ENCODE measurements at places on chromosomes 11 and 22.

DNA sequence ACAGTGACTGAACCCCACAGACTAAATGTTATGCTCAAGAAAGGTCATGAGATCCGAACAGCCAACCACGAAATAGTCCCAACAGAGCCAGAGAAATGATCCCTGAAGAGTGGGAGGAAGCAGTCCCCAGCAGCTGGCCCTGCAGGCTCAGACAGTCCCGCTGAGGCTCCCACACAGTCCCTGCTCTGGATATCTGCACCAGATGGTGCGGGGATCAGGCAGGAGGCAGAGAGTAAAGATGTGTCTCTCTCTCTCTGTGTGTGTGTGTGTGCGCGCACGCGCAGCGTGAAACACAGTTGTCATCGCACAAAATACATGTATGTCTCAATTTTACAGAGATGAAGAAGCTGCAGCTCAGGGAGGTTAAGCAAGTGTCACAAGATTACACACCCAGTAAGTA is 27.9 kb downstream of the GUCY1A2 start:
- DNase-seq: no peak

GRCh38 chr22:21832291-21833290 is 34.9 kb downstream of the MAPK1 start:
- no peak for DNase-seq

DNA sequence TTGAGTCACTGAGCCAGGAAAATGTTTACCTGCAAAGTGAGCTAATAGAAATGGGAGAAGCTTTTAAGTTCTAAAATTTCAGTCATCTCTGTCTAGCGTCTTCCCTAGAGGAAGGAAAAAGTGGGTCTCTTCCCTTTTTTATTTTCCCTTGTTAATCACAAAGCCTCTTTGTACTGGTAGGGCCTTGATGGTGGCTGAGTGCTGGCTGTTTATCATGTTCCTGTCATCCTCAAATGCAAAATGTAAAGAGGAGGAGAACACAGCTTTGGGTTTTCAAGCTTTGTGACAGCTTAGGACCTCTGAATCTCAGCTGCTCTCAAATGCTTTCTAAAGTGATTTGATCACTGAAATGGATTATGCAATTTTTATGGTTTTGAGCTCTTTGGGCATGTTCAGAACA is 222.0 kb downstream of the TMEM135 start:
- DNase-seq: no peak

GRCh38 chr11:8785998-8786397 is 103.4 kb downstream of the RPL27A start:
- DNase-seq: no peak

- no peak for DNase-seq
Measured at GRCh38 chr11:117074119-117074518, 24.1 kb downstream of the SIK3 start.

- DNase-seq: no peak
Measured at GRCh38 chr22:39631381-39632286, 61.1 kb downstream of the CACNA1I start.

- DNase-seq: no peak
Measured at GRCh38 chr22:20383538-20383937, 10.4 kb upstream of the ZNF74 start.

DNA sequence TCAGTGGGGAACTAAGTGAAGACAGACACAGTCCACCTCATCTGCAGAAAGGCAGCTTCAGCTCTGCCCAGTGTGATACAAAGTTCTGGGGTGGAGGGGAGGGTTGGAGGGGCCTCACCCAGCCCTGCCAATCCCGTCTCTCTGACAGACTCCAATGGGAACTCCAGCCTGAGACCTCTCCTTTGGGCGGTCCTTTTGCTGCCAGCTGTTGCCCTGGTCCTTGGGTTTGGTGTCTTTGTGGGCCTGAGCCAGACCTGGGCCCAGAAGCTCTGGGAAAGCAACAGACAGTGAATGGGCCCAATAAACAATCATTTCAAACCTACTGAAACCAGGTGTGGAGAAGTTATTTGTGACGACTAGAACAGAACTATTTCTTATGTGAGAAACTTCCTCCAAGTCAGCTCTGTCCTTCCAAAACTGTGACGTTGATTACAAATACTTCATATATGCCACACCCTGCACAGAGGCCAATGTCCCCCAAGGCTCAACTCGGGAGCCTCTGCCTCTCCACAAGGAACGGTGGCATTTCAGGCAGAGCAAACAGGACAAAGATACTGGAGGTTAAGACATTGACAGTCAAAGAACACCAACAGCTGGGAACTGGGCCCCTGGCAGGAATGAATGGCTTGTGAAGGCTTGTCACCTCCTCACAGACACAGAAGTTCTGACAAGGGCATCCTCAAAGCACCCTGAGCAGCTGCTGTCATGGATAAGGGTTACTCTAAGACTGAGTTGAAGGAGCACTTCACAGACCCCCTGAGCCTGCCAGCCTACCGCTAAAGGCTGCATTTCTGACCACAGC is 8.2 kb downstream of the ZP1 start:
- DNase-seq: no peak

GRCh38 chr22:23884140-23884539 is 10.0 kb upstream of the MIF start:
- DNase-seq: no peak

DNA sequence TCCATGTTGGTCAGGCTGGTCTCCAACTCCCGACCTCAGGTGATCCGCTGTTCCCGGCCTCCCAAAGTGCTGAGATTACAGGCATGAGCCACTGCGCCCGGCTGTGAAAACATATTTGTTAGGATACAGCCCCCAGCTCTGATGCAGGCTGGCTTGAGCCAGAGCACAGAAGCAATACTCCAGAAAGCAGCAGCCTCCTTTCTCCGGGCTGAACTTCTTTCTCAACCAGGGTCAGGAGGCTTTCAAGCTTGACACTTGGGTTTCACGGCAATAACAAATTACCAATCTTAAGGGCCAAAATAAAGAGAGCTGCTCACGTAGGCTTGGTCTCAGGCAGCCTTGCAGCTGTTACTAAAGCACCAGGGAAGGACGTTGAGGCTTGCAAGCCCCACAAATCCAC is 10.8 kb upstream of the CECR2 start:
- DNase-seq: no peak

- no peak for DNase-seq
Measured at GRCh38 chr11:29389793-29390192, 627.0 kb downstream of the KCNA4 start.

GRCh38 chr22:17541476-17541875 is 21.8 kb upstream of the SLC25A18 start:
- no peak for DNase-seq

DNA sequence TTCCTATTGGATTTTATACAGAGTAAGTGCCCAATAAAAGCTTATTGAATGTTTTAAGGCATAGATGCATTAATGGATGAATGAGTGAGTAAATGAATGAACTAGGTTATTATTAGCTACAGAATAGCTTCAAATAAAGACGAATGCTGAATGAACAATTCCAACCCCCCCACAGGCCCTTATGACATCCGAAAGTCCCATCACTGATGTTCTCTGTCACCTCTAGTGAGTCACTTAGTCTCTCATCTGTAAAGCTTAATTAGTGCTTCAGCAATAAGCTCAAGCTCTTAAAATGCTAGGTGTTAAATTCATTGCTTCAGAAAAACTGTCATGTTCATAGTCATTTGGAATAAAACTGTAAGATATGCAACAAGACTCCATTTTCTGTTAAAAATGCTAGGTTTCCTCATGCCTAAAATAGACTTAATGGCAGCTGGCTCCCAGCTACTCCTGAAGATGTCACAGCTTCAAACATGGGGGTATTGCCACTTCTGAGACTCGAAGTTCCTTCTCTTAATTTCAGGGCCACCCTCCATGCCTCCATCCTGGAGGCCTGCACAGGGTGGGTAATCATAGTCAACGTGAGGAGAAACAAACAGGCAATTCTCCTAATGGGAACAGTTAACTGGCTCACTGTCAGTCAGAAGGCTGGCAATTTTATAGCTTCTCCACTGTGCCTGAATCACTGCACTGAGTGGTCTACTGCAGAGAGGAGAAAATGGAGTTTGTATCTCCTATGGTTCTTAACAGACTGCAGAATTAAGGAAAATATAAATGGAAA is 355.0 kb upstream of the CTSC start:
- DNase-seq: no peak

DNA sequence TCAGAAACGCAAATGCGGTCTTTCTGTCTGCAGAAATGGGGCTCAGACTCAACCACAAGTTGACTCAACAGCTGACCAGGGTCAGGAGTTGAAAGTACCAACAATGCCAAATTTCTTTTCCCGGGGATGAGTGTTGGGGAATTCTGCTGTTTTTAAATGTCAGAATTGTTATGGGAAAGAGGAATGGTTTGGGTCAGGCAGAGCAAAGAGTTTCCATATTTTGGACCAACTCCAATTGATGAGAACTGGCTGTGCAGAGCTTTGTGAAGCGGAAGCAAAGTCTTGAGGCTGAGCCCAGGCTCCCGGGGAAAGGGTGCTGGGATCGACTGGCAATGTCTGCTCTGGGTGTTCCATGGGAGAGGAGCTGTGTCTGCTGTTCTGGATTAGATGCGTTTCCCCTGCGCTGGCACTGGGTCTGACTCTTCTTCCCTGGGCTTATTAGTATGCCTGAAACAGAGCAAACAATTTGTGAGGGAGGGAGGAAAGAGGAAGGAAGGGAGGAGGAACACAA is 36.2 kb downstream of the TXN2 start:
- no peak for DNase-seq

DNA sequence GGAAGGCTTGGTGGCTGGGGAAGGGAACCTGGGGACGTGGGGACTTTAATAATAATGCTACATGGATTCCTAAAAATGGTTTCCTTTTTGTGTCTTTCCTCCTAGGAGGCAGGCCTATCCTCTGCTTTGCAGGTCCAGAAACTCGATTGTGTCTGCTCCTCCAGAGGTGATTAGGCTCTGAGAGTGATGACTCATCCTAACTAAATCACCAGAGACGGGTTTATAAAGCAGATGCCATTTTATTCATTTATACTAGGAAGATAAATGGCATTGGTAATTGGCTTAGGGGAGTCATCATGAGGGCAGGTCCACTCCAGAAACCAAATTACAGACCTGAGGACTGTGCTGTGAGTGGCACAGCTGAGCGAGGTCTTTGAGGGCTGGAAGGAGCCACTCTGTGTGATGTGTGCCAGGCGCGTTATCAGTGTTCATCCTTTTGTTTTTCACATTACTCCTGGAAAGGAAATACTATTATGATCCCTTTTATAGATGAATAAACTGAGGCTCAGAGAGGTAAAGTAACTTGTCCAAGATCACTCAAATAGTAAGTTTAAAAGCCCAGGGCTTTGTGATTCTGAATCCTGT is 7.1 kb downstream of the NLRX1 start:
- no peak for DNase-seq

GRCh38 chr11:55342901-55343300 is at the start of gene OR4A16:
OR4A16 (plus strand) TSS chr11:55343201; CDS start chr11:55343201, 0 bp downstream.
- no peak for DNase-seq

DNA sequence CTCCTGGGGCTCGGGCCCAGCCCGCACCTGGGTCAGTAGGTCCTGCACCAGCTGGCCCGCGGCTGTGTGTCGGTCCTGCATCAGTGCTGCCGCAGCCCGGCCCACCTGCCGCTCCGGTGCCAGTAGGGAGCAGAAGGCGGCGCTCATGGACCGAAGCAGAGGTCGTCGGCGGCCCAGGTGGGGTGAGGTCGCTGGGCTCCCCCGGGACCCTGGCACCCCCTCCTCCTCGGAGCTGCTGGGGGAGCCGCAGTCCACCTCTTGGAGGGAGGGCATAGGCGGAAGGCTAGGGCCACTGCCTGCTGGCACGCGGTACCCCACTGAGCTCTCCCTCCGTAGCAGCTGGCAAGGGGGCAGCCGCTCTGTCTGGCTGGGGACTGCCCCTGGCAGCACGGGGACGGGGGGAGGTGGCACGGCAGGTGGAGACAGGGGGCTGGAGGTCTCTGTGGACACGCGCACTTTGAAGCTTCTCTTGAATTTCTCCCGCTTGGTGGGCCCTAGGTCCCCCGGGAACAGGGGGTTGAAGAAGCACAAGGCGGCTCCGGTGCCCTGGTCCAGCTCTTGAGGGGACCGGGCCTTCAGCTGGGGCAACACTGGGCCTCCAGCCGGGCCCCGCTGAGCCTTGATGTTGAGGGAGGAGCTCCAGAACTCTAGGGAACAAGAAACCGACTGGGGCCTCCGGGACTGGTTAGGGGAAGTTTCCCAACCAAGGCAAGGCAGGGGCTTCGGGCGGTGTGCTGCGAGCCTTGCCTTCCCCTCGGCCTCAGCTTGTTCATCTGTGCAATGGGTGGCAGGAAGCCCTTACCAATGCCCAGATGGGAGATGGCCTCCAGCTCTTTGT is 1.4 kb downstream of the RIN1 start:
- no peak for DNase-seq

DNA sequence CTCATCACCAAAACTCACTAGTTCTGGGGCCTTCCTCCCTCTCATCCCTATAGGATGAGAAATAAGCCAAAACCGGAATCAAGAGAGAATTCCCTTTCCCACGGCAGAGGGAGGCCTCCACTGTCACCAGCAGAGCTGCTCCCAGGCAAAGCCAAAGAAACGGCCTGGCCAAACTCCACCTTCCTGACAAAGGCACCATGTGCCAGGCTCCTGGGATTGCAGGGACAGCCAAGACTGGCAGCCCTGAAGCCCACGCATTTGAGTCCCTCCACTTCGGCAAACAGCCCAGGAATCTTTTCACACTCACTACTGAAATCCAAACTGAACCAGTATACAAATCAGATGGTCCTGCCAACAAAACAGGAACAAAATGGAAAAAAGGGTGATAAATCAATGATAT is 6.1 kb downstream of the SMCO4 start:
- DNase-seq: no peak

DNA sequence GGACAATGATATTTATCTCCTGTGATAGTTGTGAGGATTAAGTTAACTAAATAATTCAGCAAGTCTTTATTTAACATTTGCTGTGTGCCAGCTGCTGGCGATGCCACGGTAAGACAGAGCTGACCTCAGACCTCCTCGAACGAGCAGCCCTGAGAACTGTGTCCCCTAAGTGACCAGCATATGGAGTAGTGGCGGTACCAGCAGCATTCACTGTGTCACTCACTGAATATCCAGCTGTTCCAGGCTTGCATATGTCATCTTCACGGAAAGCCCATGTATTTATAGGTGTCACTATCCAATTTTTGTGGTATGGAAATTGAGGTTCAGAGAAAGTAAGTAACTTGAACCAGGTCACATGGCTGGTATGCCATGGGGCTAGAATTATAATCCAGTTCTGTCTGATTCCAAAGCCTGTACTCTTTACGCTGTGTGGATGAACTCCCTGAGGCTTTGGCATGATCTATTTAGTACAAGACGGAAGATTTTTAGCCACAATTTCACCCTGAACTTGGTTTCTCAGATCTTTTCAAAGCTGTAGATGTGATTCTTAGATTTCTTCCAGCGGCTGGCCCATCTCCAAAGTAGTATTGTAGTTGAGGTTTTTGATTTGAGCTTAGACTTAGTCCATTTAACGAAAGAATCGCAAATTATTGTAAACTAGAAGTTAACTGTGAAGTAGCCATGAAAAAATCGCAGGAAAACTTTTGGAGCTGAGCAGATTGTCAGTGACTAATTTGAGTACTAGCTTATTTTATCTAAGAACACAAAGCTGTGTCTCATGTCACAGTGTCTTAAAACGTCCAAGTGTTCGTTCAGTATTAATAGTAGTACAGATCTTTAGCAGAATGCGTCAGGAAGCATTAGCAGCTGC is 49.4 kb upstream of the MYO18B start:
- DNase-seq: no peak

- no peak for DNase-seq
Measured at GRCh38 chr11:132920451-132921096, 611.7 kb downstream of the OPCML start.

GRCh38 chr22:22895776-22896445 is 8.3 kb downstream of the IGLL5 start:
- DNase-seq: no peak

GRCh38 chr11:122189229-122189628 is 73.2 kb upstream of the BLID start:
- DNase-seq: no peak

- peak; percentile 32 for DNase-seq
Measured at GRCh38 chr22:21712751-21713427, 22.7 kb downstream of the YPEL1 start.

GRCh38 chr22:46737976-46738646 is at the start of gene CERK:
CERK (minus strand) TSS chr22:46738252; CDS start chr22:46738148, 104 bp downstream.
- peak; percentile 60 for DNase-seq
